ENCODE measurements at places on chromosomes 3 and 15.

DNA sequence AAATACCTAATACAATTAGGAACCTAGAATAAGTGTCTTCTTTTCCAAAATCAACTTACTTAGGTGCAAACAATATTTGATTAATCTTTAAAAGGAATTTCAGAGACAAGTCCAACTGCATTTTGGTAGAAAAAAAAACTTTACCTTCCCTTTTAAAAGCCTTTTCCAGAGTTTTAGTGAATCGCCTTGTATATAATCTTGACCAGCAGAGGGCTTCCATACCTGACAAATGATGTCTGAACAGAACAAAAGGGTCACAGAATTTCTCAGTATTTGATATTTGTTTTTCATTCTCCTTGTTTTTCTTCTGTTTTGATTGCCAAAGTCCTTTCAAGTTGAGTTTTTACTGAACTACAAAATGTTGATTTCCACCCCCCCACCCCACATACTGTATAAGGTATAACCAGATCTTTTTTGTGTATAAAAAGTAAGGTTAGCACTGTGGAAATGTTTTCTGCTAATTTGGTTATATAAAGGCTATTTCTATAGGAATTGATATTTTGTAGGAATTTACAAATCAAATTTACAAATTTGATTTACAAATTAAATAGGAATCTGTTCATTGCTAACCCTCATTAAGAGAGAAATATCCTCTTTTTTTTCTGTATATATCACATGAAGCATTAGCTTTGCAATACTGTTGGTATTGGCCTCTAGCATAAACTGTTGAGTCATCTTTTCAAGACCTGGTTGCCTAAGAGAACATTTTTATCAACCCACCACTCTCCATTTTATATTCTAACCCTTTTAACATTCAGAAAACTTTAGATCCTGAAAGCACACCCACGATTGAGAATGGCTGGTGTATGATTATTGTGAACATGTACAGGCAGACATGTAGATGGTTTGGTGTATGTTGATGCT lies 464.1 kb upstream of the RARB start:
- DNase-seq: no peak

DNA sequence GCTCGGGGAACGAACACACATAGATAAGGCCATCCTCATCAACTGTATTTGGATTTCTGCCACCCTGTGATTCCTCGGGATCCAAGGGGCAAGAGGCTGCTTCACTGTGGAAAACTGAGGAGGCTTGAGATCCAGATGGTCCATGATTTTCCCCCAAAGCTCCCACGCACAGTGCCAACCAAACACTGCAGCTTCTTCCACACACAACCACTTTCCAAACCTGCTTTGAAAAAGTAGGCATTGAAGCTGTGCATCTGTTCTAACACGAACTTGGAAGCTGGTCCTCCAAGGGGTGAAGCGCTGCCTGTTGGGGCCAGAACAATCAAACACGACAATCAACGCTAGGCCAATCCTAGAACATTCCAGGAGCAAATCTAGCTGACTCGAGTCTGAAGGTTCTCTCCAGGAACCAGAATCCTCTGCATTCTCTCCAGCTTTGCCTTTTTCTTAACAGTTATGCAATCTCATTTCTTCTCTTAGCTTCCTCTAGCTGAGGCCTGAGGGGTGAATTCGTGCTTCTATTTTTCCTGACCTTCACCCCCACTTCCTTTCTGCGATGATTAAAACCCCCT lies 104.4 kb downstream of the LRRK1 start:
- DNase-seq: no peak

- DNase-seq: no peak
Observed at GRCh38 chr3:151305060-151305774, 11.4 kb downstream of the GPR87 start.

GRCh38 chr15:29225534-29226234 lies 43.9 kb downstream of the NSMCE3 start:
- DNase-seq: no peak

DNA sequence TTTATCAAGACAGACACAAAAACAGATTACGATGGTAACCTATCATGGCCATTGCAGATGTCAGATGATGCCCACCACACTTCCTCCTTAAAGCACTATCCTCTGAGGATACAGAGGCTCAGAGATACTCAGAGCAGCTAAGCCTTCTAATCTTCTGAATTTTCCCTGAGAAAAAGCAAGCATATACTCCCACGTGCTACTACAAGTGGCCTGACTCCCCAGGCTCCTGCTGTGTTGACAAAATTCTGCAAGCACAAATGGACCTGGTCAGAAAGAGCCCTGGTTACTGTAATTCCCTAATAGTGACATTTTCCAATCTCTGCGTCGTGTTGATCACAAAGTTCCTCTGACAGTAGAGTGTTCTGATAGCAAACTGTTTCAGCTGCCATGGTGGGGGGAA lies 207.1 kb downstream of the KCNMB2 start:
- no peak for DNase-seq

- DNase-seq: no peak
Observed at GRCh38 chr15:60752973-60753720, 274.2 kb upstream of the ICE2 start.
